ENCODE measurements at places on chromosomes 2 and 18.

GRCh38 chr2:9887513-9887912 is 44.2 kb downstream of the TAF1B start:
- no peak for DNase-seq

GRCh38 chr2:55399815-55400214 is 19.8 kb downstream of the CCDC88A start:
- no peak for DNase-seq

DNA sequence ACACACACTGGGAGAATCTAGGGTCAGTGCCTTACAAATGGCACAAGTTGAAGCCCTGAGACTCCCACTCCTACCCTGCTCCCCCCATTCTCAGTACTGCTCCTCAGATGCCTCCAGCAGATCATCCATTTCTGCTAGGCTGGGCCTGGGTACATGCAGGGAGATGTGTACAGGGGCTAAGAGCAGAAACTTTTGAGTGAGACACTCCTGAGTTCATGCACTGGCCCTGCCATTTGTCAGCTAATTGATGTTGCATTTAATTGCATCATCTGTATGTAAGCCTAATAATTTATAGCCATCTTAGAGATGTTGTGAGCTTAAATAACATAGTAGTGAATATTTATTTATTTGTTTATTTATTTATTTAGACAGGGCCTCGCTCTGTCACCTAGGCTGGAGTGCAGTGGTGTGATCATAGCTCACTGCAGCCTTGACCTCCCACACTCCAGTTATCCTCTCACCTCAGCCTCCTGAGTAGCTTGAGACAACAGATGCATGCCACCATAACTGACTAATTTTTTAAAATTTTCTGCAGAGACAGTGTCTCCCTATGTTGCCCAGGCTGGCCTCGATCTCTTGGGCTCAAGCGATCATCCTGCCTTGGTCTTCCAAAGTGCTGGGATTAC is 4.8 kb upstream of the CASP8 start:
- no peak for DNase-seq

GRCh38 chr2:60149176-60149575 is 404.3 kb downstream of the BCL11A start:
- DNase-seq: no peak

DNA sequence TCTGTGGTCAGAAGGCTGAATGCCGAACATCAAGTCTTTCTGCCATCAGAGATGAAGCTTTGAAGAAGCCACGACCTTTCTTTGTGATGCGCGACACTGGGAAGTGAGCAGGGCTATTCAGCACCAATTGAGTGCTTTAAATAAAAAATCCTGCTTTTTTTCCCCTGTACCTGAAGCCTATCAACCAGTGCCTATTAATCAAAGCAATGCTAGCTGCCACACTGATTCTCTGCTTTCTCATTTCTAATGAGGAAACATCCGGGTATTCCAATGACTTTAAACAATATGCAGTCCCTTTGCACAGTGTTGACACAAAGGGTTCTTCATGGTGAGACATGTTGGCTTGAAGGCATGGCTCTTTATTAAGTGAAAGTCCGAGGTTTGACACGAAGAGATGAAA is 88.0 kb downstream of the GALR1 start:
- no peak for DNase-seq

- no peak for DNase-seq
These were observed 9.0 kb downstream of the METTL21A start for GRCh38 chr2:207616185-207616584.

GRCh38 chr2:195706161-195706900 is 49.3 kb downstream of the SLC39A10 start:
- DNase-seq: no peak

GRCh38 chr2:46915281-46915810 is at the start of gene MCFD2:
MCFD2 (minus strand) TSS chr2:46915806; CDS start chr2:46909171, 6,635 bp downstream.
- DNase-seq: no peak

DNA sequence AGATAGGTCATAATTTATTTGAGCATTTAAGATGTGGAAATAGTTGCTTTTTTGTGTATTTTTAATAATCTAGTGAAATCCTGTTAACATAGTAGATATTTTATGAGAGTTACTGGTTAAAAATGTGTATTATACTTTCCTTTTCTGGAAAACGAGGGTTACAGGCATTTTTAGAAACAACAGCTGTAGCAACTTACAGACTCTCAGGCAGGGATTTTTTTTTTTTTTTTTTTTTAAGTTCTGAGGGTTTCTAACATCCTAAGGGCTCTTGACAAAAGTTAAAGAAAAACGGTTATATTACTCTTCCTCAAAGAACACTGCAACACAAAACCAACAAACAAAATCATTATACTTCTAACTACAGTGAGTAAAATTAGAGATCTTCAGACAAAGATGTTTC is 205.9 kb downstream of the ACKR3 start:
- DNase-seq: no peak

DNA sequence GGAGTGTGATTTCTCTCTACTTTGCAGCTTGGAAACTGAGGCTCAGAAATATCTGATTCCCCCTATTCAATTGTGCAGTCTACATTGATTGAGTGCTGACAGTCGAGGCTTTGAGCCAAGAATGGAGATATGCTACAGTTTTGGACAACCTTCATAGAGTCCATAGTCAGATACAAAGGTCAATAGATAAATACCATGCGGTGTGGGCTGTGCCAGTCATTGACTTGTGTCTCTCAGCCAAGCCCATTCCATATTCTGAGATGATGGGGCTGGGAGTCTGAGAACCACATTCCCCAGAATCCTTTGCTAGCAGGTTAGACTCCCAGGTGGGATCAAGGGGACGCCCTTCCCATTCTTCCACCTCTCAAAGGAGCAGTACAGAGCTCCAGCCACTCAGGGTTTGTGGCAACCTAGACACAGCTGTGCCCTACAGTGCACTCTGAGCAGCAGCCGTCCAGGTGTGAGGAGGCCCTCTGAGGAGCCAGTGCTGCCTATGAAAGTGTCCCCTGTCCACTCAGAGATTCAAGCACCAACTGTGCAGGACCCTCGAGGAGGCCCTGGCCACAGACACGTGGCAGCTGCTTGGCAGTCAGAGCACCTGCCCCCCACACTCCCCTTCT is 348.3 kb downstream of the CYRIA start:
- DNase-seq: no peak

DNA sequence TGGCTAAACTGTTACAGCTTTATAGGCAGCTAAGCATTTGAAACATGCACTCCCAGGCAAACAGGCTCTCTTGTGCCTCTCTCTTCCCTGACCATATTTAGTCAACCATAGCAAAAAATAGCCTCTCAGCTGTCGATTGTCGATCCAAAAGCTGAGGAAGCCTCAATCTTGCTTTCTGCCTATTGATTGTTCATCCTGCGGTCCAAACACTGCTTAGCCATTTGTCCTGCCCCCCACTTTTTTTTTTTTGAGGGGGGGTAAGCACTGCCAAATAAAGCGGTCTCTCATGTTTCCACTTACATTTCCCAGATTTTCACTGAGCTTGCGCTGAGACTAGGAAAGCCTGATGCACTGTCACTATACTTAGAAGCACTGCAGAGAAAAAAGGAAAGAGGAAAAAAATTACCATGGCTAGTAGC is 90.8 kb downstream of the MIB1 start:
- no peak for DNase-seq

DNA sequence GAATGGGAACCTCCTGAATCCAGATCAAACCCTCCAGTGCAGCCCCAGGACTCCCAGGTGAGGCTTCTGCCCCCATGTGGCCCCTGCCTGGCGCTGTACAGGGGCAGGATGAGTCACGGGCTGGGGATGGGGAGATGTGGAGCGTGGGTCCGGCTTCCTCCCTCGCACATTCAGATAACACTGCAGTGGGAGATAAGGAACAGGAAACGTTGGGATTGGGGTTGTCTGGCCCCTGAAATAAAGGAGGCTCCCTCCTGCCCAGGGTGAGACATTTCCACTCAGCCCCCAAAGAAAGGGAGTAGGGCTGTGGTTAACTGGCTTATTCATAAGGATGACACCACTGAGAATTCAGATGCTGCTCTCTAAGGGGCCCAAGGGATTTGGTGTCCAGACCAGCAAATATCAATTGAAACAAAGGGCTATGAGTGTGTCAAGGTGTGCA is 30.7 kb downstream of the IGFBP5 start:
- no peak for DNase-seq

DNA sequence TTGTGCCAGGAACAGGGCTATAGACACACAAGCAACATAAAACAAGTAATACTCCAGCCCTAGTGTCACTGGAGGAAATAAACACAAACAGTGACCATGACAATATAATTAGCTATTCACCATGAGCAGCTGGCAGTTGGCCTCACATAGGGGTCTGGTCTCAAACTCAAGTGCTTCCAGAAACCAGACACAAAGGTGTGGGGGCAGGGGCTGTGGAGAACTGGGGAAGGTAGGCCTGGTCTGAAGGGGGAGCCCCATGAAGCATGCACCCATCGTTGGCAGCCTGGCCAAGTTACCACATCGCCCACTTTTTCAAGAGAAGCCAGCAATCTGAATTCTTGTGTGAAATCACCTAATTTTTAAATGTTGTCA is 49.5 kb upstream of the SP3 start:
- no peak for DNase-seq

DNA sequence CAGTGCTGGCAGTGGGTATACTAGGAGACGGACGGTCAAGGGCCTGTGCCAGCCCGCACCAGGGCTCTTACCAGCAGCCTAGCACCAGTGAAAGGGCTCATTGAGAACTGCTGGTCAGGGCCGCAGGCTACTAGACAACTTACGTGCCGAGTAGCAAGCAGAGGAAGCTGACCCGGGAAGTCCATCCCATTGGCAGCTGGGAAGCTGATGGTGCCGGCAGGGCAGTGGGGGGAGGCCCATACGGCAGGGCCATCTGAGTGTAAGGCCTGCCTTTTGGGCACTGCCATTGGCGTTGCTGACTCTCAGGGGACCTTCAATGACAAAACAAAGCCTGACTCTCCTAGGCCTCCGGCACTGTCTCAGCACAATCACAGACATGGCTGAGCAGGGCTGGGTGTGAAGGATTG is 20.6 kb downstream of the EFR3B start:
- no peak for DNase-seq

DNA sequence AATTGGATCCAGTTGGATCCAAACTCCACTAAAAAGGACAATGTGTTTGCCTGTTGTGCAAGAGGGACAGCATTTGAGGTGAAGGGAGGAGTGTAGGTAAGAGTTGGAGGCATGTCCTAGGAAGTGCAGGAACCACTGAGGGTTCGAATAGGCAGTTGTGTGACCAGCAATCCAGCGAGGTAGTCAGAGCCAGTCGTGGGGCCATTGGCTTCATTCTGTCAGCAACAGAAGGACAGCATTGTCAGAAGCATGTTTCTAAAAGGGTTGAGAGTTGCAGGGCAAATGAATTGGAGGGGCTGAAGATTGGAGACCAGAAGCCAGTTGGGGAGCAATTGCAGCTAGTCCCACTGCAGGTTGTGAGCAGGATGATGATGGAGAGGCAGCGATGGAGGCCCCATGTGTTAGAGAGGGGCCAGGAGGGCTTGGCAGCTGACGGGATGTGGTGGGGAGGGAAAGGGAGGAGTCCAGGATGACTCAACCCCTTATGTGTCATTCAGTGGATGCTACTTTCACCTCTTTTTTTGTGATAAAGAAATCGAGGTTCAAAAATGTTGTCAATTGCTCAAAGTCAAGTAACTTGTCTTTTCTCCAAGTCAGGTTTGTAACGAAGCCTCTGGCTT is 96.7 kb upstream of the SIX3 start:
- no peak for DNase-seq

- no peak for DNase-seq
These were observed 186.5 kb downstream of the LNPK start for GRCh38 chr2:175815537-175815936.

GRCh38 chr2:197134206-197134605 is 176.4 kb downstream of the ANKRD44 start:
- DNase-seq: no peak

DNA sequence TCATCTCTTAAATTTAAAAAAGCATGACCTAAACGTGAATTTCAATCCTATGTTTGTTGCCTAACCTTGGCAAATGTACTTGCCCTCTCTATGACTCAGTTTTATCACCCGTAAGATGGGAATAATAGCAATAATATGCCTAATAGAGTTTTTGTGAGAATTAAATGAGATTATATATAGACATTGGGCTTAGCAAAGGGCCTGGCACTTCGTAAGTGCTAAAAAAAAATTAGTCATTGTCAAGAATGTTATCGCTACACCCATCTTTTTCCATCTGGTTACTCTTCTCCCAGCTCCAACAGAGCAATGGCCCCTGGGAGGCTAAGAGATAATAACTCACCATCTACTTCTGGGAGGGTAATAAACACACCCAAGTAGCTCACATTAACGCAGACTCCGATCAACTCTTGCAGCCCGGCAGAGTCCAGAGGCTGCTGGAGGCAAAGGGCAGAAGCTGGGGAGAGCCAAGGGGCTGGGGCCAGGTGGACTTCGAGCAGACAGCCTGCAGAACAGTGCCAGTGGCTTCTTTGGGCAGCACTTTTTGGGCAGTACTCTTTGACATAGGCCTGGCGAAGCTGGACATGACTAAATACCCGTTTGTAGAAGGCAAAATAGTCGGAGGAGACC is 63.9 kb upstream of the STPG4 start:
- no peak for DNase-seq

Data from activated T-helper 1 cell treated with Interleukin-2 at 50 U/mL for 16 hours (primary cell).